ENCODE measurements at places on chromosomes 5 and 9.

- peak; percentile 16 for DNase-seq
Observed at GRCh38 chr9:76756268-76756640, 8.0 kb upstream of the PCA3 start.

- DNase-seq, result no peak
Observed at GRCh38 chr9:83036043-83036442, 26.9 kb downstream of the RASEF start.

GRCh38 chr5:93058309-93058708, 522.7 kb downstream of the NR2F1-AS1 start:
- no peak for DNase-seq

GRCh38 chr9:34989946-34990635, 546 bp downstream of the DNAJB5 start:
- peak; percentile 74 for DNase-seq

DNA sequence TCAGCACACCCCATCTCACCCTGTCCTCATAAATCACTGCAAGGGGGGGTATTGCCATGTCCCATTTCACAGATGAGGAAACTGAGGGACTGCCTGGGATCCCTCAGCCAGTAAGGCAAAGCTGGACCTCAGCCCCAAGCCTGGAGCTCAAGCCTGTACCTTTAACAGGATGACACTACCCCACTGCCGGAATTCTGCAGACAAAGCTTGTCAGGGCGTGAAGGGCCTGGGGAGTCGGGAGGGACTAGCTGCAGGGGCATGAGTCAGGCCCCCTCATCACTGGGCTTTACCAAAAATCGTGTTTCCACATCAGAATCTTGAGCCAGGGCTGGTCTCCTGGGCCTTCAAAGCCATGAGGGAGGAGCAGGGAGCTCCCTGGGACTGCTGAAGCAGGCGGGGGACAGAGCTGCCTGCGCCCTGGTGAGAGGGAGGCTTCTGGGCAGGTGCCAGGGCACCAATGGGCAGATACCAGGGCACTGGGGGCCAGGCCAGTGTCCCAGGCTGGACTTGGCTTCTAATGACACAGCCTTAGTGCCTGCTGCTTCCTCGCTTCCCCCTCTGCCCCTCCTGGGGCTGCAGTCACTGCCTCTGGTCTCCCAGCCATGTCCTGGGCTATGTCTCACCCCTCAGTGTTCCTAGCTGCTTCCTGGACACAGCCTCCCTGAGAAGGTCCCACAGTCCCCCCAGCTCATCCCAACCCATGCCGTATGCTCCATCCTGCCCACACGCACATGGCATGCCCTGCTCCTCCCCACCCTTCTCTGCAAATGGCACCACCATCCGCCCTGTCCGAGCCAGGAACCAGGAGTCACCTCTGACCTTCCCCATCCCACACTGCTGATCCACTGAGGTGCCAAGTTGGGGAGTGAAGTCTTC, 80.7 kb downstream of the LMX1B start:
- DNase-seq, result no peak

DNA sequence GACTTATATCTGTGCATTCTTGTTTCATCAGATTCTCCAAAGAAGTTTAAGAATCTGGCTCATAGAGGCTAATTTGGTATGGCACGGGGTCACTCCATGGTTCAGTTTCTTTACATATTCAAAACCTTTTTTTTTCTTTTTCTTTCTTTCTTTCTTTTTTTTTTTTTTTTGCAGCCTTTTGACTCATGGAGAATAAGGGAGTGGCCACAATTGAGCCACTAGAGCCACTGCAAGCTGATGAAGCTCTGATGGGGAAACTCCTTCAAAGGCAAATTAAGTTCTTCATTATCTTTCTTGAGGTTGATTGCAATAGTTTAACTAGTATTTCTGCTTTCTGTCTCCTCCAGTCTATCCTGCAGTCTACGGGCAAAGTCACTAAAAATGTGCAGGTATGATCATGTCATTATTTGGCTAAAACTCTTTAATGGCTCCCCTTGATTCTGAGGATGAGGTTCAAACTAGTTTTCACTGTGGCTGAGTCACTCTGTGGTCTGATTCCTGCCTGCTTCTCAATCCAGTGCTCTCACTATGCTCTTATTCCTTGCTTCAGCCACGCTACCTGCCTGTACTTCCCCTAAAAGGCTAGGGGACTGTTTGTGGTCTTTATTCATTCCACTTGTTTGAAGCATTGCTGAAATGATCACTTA, 93.5 kb upstream of the RIOK2 start:
- no peak for DNase-seq

GRCh38 chr5:37930350-37930749, 90.5 kb upstream of the GDNF start:
- no peak for DNase-seq

- DNase-seq, result no peak
Observed at GRCh38 chr5:177367981-177368868, 10.5 kb downstream of the RGS14 start.

GRCh38 chr5:156394642-156395305, 67.8 kb downstream of the SGCD start:
- DNase-seq, result no peak

DNA sequence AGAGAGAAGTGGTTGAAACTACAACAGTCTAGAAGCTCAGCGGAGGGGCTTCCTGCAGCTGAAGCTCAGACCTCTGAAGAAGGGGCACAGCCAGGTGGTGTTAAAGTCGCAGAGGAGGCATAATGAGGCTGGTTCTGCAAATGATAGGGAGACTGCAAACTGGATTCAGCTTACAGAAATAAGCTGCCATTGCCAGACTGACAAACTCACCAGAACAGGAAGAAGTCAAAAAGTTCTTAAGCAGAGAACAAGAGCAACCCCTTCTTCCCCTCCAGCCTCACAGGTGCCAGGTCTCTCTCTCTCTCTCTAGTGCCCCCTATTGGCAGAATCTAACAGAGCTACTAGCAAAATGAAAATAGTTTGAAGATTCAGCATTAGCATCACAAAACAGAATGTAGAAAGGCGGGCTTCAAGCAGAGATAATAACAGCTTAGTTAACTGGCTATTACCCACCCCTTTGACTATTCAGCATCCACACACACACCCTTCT, 76.7 kb downstream of the GRAMD2B start:
- peak; percentile 31 for DNase-seq

DNA sequence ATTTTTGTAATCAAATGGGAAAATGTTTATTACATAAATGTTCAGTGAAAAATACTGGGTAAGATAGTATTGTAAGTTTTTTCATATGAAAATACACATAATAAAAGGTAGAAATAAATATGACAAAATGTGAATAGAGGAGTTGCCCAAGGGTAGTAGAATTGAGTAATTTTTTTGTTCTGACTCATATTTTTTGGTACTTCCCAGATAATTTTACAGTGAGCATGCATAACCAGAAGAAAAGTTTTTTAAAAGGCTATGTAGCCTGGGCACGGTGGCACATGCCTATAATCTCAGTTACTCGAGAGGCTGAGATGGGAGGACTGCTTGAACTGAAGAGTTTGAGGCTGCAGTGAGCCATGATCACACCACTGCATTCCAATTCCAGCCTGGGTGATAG, 116.9 kb downstream of the PIP5K1B start:
- DNase-seq, result no peak

DNA sequence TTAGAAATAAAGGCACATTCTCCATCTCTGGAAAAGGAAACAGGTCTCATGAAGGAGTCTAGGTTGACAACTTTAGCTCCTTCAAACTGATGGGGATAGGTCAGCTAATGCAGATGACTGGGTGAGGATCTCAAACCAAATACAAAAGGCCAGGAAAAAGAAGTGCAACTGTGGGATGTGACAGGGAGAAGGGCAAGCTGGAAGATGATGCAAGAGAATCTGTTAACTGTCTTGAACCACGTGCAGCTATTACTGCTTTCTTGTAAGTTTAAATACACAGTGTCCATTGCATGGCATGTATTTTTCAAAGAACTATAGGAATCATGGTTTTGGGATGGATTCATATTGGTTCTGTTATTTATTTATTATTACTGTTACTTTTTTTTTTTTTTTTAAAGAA, 331.8 kb downstream of the NDUFS4 start:
- no peak for DNase-seq

GRCh38 chr9:69554945-69555344, 117.2 kb downstream of the APBA1 start:
- no peak for DNase-seq

GRCh38 chr9:116605904-116606341, 81.2 kb upstream of the TRIM32 start:
- DNase-seq, result no peak

- no peak for DNase-seq
Observed at GRCh38 chr5:126139773-126140172, 283.4 kb upstream of the GRAMD2B start.

GRCh38 chr5:142065273-142065672, 43.3 kb upstream of the NDFIP1 start:
- DNase-seq, result peak; percentile 31

DNA sequence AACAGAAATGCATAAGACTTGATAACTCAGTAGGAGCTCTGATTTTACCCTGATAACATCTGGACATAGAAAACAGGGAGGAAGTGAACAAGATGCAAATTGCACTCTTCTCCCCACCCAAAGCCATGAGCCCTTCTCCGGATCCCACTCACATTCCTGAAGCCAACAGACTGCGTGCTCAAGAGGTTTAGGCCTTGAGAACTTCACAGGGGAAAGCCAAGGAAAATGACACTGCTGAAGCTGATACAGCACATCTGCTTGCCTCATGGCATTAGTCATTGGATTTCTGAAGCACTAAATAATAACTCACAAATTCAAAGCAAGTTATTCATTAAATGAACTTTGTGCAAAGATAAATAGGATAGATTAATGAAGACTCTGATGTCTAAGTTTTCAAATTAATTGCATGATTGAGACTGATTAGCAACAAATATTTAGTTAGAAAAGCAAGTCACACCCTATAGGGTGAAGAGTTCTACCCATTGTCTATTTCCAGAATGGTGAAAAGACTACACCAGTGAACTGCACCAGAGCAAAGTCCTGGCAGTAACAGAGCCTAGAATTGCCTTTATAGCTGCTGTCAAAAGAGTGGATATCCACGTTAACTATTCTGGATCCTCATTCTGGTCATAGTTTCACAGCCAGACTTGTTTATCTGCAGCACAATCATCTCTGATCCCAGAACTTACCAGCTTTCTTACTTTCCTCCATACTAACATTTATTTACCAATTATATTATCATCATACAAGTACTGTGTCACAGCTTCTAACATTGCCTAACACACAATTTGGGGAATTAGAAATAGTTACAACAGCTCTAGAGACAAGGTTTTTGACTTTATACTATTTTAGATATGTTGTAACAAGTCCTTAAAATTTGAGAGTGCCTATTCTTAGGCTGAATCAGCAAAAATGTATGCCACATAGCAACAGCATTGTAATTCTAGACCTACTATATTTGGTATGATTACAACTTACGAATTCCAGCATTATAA, 432.1 kb upstream of the RGMB start:
- DNase-seq, result no peak

DNA sequence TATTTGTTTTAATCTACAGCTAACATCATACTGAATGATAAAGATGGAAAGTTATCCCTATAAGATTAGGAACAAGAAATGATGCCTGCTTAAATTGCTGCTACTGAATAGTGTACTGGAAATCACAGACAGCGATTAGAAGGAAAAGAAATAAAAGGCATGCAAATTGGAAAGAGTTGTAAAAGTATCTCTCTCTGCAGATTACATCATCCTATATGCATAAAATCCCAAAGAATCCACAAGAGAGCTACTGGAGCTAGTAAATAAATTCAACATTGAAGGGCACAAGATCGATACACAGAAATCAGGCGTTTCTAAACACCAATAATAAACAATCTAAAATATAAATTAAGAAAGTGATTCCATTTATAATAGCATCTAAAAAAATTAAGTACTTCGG, 75.3 kb upstream of the SIMC1 start:
- no peak for DNase-seq

- no peak for DNase-seq
Observed at GRCh38 chr5:99169309-99169708, 240.5 kb upstream of the CHD1 start.

DNA sequence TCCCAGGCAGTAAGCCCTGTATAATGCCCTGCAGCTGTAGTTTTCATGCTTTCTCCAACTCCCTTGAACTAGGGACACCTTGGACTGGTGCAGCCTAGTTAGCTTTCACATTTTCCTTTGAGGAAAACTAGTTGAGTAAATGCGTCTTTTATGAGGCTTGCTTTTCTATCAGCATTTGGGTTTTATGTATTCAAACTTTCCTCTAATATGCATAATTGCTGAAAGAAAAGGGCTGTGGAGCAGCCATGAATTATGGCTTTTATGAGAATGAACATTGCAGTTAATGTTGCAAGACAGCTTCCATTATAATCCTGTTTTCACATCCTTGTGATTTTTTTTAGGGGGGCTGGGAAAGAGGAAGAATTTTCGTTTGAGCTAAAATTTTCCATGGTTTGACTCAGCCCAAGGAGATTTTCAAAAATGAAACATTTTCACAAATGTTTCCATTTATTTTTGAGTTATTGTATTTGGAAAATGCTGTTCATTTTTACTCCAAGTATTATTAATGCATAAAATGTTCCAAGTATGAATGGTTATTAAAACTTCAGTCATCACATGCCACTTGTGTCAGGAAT, 57.9 kb upstream of the PPP3R2 start:
- no peak for DNase-seq

DNA sequence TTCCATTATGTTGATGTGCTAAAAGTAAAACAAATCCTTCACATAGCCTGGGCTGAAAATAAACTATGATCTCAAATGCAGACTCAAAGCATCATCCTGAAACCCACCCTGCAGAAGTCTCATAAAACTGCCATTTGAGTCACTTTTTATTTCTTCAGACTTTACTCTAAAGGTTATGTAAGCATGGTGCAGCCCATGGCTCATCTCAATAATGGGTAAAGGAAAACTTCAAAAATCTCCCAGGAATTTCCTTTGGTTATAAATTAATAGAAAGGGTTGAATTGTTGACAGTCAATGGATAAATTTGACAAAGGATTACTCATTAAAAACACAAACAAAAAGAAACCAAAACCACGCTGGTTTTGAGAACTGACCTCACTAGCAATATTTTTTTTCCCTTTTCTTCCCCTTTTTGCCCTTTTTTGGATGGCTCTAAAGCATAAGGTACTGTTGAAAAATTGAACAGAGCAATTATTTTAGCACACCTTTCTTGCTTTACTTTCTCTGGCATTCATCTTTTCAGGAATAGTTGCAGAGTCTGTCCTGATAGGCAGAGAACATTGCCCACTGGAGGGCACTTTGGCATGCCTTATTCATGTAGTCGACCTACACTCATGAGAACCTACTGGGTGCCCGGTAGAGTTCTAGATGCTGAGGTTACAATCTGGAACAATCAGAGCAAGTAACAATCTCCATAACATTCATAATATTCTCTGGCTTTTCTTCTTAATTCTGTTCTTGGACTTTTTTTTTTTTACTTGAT, 191.4 kb downstream of the TMEM167A start:
- no peak for DNase-seq
